Cortex of kidney (tissue), 1 donor: ENCODE measurements at places on chromosomes 1 and 21.

DNA sequence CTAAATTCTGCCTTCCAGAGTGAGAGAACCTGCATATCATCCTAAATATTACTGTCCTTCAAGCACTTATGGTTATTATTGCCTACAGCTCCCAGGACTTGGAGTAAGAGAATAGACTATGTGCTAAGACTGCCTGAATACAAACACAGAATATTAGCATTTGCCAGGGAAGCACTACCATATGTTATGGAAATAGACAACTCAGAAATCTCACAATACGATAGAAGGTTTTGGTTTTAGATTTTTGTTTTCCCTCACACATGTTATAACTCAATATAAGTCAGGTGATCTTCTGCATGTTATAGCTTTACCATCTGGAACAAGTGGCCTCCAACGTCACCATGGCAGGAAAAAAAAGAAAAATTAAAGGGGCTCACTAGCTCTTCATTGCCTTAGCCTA lies 413.9 kb downstream of the LRRIQ3 start:
- no peak for DNase-seq

DNA sequence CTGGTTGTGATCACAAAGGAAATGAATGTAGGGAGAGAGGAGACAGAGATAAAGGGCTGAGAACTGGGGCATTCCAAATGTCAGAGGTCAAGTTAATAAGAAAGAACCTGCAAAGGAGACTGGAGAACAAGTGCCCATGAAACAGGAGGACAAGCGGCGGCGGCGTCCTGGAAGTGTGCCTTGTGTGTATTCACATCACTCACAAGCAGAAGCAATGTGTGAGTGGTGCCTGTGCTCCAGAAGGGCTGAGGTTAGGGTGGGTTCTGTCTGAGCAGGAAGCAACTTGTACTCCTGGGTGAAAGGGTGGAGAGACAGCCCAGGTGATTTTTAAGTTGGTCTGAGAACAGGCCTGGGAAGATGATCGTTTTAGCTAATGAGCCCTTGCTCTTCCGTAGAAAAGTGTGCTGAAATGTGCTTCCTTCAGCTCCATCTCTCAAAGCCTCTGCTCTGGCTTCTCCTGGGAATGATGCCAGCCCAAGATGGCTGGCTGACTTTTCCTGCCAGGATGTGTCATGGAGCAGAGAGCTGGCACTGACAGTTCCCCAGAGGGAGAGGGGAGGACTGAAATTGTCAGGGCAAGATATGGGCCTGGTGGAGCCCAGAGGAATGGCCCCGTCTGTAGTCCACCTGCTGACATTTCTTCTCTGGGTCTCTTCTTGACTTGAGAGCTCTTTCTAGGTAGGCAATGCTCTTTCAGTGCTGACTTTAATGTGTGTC lies 25.1 kb upstream of the PLEKHA6 start:
- no peak for DNase-seq

DNA sequence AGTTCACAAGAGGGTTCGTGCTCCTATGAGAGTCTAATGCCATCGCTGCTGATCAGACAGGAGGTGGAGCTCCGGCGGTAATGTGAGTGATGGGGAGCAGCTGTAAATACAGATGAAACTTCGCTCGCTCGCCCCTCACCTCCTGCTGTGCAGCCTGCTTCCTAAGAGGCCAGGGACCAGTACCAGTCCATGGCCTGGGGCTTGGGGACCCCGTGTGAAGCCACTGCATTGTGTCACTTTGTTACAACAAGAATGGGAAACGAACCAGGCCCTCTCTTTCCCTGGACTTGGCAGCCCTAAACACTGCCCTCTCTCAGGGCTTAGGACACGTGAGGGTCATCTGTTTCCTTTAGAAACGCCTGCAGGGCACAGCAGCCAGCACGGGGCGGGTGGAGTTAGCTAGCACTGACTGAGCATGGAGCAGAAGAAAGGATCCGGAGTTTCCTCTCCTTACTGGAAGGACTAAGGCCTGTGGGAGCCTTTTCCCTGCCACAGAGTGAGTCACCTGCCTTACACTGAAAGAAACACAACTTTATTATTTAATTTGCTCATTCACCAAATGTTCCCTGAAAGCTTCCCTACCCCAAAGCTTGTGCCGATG lies 185.2 kb upstream of the TMEM51 start:
- no peak for DNase-seq

DNA sequence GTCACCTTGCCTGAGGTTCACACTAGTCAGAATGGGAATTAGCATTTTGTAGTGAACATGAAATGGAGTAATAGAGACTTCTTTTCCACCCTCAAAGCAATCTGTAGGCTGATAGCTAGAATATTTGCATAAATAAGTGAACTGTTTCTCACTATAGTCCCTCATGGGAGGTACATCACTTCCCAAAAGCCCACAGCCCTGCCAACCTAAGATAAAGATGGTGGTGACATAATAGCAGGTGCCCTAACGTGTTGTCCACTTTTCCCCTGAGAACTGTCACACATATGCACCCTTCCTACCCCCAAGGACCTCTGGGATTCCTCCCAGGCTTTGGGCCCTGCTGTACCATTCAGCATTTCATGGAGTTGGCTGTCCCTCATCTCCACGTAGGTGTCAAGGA lies 4.4 kb downstream of the TMEM35B start:
- DNase-seq: no peak

GRCh38 chr1:66764994-66765578 lies 12.8 kb downstream of the DYNLT5 start:
- no peak for DNase-seq

DNA sequence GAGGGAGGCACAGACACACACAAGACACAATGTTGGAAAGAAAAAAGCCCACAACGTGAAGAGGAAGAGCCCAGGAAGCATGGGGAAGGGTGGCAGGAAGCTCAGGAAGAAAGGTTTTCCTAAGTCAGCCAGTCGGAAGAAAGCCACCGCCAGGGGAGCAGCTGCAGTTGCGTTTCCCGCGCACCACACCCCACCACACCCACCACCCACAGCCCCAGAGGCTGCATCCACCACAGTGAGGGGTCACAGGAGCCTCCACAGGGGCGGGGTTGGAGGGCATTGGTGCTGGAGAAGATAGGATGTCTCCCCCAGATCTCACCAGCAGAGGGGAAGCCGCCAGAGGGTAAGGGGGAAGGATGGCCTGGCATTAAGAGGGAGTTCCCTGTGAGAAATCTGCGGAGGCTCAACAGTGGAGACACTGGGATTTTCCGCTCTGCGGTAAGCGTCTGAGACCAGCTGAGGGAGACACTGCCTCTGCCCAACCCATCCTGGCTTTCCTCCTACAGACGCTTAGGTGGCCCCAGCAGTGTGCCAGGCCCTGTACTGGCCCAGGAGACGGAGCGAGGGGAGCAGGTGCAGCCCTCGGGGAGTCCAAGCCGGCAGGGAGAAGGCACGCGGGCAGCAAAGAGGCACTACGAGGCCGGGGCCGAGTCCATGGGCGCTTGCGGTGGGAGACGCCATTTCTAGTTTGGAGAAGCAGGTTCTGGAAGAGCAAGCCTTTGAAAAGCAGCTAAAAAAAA lies 19.8 kb downstream of the PGLYRP3 start:
- no peak for DNase-seq

GRCh38 chr1:84155517-84155916 lies 11.4 kb downstream of the PRKACB start:
- no peak for DNase-seq

DNA sequence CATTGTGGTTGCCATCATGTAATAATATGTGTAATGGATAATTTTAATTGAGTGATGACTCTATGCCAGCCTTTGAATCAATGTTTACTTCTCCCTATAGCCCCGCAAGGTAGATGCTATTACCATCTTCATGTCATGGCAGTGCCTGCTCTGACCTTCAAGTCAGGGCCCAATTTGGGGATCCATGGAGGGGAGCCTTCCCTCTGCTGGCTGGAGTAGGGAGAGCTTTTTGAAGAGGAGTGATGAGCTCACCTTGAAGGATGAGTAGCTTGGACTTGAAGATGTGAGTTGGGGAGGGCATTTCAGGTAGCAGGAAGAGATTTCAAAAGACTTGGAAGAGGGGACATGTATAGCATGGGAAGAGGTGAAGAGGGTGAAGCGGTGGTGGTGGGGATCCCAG lies 189.2 kb downstream of the FOXD2 start:
- no peak for DNase-seq

- no peak for DNase-seq
Observed at GRCh38 chr1:118360817-118361216, 175.8 kb upstream of the SPAG17 start.

DNA sequence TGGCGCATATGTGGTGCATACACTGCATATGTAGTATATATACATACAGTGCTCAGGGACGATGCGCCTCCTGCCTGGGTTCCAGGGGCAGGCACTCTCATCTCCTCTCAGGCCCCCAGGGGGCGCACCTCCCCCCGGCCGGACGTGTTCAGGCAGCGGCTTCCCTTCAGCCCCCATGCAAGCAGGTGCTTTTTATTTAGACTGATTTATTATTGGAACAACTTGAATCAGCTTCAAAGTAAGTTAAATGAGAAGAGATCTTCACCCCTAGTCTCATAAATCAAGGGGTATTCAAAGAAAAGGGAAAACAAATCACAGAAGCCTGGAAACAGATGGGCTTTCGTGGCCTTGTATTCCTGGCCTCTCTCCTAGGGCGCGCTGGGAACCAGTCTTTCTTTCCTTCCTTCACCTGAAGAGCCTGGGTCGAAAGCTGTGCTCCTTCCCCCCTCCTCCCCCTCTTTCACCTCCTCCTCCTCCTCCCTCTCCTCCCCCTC lies 64.6 kb downstream of the UBIAD1 start:
- DNase-seq: no peak

- DNase-seq: no peak
Observed at GRCh38 chr1:228748431-228748830, 13.2 kb downstream of the RHOU start.

- DNase-seq: no peak
Observed at GRCh38 chr1:10497109-10497508, 22.4 kb downstream of the PEX14 start.

- DNase-seq: no peak
Observed at GRCh38 chr1:29311352-29312030, 75.2 kb downstream of the PTPRU start.

DNA sequence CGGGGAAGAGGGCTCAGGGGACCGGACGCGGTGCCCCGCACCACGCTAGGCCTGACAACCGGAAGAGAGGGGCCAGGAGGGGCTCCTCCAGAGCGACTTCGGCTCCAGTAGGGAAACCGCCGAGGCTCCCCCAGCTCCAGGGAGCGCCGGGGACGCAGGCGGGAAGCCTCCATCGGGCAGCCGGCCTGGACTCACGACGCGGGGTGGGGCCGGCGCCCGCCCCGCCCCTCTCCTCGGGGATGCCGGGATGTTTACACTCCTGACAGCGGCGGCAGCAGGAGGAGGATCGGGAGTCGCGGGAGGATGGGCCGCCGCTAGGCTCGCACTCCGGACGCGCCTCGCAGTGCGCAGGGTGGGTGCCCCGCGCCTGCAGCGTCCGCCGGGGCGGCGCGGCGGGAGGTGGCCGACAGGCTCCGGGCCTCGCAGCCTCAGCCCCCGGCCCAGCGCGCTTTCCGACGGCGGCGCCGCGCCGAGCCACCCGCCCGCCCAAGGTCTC lies at the start of gene NEK7:
TSS of gene NEK7 (plus strand) at position 254 of the 496 bp plus-strand sequence. CDS start 75,583 bp downstream, outside the sequence.
- DNase-seq: peak; percentile 22
